ENCODE measurements at places on chromosomes 1 and 21.

DNA sequence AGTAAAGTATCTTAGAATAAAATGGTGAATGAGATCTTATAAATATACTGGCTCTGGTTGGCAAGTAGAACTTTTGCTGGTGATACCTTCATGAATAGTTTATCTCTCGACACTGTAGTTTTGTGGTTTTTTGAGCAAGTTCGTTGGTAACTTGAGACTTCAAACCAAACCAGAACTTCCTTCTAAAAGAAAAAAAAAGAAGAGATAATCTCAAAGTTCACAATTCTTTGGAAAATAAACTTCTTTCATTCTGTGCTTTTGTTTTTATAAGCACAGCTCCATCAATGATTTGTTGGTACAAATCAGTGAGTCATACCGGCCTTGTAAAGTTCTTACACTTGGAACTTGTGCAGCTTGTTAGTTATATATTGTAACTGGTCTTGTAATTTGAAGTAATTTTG, 2.3 kb downstream of the HIPK1 start:
- DNase-seq: no peak

DNA sequence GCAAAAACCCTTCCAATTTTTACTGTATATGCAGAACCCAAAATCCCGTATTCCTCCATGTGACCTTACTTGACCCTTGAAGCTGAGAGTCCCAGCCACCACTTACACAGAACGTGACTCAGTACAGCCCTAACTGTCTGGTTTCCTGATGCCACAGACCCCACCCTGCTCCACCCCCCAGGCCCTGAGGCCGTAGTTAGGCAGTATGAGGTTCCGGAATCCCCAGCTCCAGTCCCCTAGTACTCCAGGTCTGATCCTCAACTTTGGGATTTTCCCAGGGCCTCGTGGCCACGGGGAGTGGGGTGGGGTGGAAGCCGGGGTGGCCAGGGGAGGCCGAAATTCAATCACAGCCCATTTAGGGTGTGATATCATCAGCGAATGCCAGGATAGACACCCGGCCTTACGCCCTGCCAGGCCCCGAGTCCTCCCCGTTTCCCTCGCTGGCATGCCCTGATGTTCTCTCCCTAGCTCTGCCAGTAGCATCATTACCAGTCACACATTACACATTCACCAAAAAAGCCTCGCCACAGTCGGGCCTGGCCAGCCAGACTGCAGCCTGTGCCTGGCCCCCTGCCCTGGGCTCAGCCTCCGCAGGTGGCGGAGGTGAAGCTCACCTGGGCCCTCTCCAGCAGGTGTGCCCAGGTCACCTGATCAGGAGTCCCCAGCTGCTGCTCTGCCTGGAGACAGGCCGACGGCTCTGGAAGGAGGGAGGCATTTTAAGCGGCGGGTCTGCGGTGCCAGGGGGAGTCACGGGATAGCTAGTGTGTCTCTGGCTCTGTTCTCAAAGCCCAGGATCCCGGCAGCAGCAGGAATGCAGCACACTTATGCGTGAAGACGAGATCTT, 70.8 kb downstream of the SCCPDH start:
- DNase-seq: no peak

DNA sequence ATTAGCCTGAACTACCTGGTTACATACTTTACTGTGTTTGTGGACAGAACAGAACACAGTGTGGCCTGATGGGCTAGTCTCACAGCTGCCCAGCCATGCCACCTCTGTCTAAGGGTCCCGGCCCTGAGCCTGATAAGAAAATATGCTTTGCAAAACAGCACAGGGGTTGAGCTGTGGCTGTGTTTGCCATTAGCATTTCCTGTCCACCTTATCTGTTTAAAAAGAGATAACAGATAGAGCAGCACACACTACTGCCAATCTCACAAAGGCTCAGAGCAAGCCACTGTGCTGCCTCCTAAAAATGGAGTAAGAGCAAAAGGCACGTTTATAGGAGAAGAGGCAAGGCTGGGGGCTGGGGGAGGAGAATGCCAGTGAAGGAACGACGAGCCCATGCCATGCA, 95.0 kb downstream of the SUSD4 start:
- no peak for DNase-seq

DNA sequence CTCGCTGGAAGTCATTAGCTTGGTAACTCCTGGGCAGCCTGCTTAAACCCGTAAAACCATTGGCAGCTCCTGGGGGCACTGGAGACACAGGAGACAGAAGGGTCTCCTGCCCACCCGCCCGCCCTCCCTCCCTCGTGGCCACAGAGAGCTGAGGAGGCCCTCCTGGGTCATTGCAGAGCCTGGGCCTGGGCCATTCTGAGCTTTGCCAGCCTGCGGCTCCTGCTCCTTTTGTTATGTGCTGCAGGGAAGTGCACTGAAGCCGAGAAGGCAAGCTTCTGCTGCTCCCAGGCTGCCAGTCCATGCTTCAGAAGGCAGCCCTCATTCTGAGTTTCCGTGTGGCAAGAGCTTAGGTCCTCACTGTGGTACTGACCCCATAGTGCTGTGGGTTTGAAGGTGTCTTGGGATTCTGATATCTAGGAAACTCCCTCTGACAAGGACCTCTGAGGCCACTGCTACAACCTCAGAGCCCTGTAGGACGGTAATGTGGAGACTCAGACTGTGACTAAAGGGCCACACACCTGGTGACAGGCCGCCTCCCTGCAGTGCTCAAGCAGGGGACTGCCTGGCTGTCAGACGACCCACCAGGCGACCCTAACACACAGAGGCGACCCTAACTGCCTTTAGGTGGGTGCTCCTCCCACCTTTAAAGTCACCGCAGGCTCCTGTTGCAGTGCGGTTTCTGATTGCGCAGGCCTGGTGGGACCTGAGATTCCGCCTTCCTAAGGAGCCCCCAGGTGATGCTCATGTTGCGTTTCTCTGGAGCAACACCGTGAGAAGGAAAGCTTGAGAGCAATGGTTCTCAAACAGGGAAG, 118.7 kb downstream of the IER5 start:
- no peak for DNase-seq

- no peak for DNase-seq
Measured at GRCh38 chr1:16152481-16153087, 3.3 kb downstream of the EPHA2 start.

- no peak for DNase-seq
Measured at GRCh38 chr1:233111731-233112130, 161.3 kb downstream of the NTPCR start.
